ENCODE measurements at places on chromosomes 1 and 21.

DNA sequence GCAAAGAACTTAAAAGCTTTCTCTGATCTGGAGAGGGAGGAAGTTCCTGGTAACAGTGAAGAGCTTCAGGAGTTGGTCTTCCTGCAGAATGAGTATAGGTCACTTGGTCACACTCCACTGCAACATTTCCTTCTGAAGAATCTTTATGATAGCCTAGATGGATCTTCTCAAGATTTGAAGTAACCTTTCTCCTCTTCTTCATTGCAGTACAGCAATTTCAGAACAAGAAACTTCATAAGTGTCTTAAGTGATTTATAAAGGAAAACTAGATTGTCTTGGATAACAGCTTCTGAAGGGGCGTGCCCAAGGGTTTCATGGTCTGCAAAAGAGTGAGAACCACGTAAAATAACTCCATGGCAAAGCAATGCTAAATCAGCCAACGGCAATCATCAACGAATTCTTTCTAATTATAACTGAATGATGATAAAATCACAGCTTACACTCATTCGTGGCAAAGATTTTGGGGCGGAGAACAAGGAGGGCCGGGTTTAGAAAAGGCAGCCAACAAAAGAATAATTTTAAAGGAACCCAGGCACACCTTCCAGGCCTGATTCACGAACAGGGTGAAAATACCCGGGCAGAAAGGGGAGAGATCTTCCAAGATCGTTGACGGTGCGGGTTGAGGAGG is 53.9 kb upstream of the ASPM start:
- DNase-seq: peak; percentile 1

DNA sequence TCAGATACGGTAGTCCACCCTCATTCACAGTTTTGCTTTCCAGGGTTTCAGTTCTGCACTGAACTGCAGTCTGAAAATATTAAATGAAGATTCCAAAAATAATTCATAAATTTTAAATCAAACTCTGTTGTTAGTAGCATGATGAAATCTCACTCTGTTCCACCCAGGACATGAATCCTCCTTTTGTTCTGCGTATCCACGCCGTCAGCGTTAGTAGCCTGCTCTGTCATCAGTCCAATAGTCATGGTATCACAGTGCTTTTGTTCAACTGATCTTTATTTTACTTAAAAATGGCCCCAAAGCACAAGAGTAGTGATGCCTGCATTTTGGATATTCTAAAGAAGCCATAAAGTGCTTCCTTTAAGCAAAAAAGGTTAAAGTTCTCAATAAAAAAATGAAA is 23.9 kb downstream of the CHD1L start:
- DNase-seq: no peak

DNA sequence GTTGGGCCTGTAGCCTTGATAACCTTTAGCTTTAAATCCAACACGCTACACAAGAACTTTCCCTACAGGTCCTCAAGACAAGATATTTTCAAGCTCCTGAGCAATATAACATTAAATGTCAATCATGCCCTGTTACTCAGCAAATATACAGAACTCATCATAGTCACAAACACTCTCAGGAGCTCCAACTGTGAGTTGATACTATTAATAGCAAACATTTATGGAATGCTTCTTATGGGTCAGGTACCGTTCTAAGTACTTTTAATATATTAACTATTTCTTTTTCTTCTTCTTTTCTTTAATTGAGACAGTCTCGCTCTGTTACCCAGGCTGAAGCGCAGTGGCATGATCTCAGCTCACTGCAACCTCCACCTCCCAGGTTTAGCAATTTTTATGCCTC is 10.1 kb downstream of the EYA3 start:
- DNase-seq: no peak

- DNase-seq: no peak
Observed at GRCh38 chr1:45787905-45788304, 15.5 kb upstream of the MAST2 start.

DNA sequence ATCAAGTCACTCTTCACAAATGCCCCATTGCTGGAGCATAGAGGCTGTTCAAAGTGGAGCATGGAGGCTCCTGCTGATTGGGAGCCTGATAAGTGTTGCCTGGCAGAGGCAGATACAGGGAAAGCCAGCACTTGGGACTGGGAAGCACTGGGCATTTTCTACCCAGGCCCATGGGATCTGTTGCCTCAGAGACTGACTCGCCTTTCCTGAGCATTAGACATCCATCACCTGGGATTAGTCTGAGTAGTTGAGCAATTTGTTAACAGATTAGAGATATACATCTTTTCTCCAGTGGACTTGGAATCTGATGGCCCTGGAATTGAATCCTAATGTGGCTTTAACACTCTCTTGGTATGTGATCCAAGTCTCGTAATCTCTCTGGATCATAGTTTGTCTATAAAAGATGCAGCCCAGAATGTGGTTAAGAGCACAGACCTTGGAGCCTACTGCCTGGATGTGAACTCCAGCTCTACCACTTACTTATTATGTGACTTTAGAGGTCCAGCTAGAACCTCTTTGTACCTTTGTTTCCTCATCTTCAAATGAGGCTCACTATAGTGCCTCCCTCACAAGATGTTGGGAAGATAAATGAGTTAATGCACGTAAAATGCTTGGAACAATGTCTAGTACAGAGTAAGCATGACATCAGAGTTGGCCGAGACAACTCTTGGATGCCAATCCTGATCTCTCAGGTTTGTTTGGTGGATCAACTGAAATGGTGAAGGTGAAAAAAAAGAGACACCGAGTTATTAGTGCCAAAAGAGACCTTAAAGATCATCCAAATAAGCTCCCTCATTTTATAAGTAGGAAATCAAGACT is 38.3 kb upstream of the NRDC start:
- no peak for DNase-seq

GRCh38 chr1:235972311-235972689 is 92.6 kb downstream of the NID1 start:
- no peak for DNase-seq

DNA sequence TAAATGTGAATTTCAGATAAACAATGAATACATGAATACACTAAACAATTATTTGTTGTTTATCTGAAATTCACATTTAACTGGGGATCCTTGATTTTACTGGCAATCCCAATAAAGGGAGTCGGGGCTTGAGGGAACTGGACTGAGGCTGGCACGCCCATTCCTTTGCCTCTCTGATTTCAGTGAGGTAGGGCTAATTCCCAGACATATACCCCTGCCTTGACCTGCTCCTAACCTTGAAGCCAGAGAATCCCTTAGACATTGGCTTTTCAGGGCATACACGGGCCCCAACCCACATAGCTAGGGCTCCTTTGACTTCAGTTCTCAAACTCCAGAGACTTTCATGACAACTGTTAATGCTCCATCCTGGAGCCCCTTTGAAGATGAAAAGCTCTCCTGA is 10.8 kb upstream of the UTP25 start:
- no peak for DNase-seq

DNA sequence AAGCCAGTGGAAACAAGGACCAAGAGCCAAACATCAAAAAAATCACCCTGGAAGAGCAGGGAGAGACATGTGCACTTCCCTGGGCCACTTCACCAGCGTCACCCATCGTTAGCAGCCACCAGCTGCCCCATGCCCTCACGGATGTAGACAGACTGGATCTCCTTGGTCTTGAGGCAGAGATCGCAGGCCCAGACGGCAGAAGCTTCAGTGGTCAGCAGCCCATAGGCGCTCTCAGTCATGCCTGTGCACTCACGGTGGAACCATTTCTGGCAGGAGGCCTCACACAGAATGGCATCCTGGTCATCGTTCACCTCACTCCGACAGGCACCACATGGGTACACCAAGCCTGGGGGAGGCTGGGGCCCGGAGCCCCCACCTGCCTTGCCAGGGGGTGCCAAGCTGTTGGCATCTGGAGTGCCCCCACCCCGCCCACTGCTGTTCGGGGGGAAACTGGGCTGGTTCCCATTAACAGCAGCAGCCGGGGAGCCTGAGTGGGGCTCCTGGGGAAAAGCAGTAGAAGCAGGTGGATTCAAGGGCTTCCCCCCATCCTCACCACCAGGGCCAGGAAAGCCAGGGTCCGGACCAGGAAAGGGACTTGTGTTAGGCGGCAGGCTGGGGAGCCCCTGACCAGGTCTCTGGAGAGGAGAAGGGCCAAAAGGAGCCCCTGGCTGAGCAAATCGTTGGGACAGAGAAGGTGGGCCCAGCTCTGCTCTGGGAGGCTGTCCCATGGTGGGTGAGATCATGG is 2.7 kb downstream of the PYGO2 start:
- no peak for DNase-seq

DNA sequence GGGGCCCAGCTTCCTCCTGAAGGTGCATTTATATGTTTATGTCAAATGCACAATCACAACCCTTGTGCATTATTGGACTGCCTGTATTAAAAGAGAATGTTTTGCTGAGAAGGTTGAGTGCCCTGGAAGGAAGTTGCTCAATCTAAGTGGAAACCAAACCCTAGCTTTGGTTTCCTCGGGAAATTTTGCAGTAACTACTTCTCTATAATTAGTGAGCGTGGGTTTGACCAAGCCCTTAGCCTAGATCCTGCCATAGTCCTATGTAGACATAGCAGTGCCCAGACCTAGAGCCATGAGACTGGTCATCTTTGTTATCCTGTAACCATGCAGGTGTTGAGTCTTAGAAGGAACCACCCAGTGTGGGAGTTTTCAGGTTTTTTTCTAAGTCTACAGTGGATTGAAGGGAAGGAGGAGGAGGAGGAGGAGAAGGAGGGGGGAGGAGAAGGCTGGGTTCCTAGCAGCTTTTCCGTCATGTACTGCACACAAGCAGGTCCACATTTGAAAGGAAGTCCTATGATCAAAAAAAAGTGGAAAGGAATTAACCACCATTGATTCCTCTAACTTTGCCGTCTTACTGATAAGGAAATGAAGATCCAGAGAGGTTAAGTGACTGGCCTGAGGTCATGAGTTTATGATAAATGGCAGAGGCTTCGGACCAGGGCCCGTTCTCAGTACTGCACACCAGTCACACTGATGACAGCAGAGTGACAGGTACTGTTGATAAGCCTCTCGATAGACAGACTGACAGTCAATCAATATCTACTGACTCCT is 72.2 kb upstream of the LYST start:
- DNase-seq: no peak

DNA sequence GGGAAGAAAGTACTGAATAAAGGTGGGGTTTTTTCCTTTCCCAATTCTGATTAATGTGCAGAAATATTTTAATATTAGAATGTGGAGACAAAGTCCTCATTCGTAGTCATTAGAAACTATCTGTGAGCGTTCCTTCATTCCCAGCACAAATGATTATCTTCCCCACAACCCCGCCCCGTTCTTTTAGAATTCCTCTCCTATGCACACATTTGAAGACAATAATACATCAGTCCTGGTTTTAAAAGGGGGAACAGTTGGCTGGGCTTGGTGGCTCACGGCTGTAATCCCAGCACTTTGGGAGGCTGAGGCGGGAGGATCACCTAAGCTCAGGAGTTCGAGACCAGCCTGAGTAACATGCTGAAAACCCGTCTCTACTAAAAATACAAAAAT is 876 bp downstream of the ALDH9A1 start:
- no peak for DNase-seq

- no peak for DNase-seq
Observed at GRCh38 chr1:21280011-21280471, 10.2 kb downstream of the ECE1 start.

- DNase-seq: no peak
Observed at GRCh38 chr1:4263699-4264098, 363.6 kb upstream of the C1orf174 start.

DNA sequence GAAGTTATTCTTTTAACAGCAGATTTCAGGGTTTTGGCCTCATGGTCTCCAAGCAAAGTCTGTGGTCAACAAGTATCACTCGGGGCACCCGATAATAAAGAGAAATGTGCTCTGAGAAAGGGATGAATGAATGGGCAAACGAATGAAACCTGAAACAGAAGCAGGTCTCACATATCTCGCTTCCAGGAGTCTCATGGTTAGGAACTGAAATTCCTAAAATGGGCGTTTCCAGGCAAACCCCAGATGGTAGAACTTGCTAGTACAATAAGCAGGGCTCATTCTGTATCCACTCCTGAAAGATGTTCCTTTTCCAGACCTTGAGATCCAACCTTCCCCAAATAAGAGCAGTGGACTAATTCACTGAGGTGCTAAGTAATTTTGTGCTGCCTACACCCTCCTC is 87.2 kb downstream of the LAMC2 start:
- no peak for DNase-seq

DNA sequence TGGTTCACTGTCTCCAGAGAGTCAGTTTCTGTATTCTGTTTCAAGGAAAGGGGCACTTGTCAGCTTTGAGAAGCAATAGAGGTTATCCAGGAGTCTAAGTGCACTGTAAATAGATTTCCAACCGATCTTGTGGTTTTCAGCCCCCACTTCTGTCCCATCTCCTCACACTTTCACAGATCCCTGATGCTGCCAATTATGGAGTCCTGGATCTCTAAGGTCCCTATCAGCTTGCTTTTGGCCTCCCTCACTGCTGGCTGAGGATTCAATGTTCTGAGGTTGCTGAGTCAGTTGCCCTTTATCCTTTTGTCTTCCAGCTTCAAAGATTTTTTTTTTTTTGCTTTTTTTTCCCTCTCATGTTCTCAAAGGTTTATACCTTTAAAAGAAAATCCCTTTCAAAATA is 98.4 kb downstream of the DIRAS3 start:
- no peak for DNase-seq

Data from activated naive CD8-positive, alpha-beta T cell treated with anti-CD3 and anti-CD28 coated beads for 36 hours (primary cell).